ENCODE measurements at places on chromosomes 11 and 22.

DNA sequence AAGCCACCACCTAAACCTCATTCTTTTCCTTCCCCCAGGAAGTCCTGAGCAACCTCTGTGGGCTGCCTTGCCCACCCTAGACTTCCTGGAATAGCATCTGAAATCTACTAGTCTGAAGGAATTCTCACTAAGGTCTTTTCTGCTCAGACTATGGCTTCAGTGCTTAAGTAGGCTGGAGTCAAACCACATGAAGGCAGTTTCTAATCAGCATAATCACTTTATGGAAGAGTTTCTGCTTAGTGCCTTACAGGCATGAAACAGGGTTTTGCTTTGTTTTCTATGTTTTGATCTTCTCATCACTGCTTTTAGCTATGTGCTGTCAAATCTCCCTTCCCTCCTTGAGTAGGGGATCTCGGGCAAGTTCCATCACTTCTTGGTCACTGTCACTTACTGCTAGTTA, 117.7 kb downstream of the WT1 start:
- DNase-seq = no peak

DNA sequence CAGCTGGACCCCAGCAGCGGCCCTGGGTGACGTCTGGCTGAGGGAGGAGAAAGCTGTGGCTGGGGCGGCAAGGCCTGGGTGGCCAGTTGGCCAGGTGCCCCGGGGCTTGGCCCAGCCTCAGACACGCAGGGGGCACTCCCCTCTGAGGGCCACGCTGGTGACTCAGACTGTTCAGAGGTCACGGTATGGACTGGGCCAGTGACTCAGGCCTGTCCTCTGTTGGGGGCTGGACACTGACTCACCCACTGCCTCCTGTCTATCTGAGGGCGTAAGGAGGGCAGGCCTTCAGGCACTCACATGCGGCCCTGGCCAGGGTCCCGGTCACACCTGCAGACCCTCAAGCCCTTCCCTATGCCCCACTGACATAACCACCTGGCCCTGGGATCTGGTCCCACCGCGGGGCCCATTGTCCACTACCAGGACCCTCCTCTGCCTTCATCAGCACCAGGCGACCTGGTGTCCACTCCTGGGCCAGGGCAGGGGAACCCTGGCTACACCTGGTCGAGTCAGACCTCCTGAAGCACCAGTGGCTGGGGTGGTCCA, 3.7 kb upstream of the MUC5AC start:
- peak; percentile 75 for DNase-seq

- no peak for DNase-seq
Observed at GRCh38 chr11:119529936-119530335, 107.0 kb upstream of the THY1 start.

DNA sequence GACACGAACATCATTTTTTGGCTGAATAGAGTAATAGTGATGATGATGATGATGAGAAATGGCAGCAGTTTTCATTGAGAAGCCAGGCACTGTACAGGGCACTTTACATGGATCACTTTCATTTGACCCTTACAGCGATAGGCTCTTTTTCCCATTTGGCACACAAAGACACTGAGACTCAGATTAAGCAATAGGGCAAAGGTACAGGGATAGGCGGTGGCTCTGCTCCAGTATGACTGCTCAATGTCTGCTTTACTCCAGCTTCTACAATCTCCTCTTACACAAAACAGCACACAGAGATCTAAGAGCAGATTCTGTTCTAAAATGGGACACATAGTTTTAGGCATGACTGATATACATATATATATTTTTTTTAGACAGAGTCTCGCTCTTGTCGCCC, 40.6 kb downstream of the MPPED2 start:
- DNase-seq = no peak

DNA sequence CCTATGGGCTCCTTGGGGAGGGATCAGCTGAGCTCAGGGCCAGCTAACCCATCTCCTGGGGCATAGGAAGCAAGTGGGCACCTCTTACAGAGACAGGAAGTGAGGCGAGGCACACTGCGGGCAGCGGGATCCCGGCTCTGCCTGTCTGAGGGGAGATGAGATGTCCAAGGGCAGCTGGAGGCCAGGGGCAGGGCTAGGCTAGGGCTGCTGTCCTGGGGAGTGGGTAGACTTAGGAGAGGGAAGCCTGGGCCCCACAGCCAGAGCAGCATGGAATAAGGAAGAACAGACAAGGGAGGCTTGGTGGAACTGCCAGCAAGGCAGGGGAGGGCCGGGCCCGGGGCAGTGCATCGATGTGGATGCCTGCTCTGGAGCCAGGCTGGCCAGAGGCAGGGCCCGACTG, 76.3 kb downstream of the MORC2 start:
- DNase-seq = no peak

GRCh38 chr11:133127741-133128140, 404.6 kb downstream of the OPCML start:
- no peak for DNase-seq

DNA sequence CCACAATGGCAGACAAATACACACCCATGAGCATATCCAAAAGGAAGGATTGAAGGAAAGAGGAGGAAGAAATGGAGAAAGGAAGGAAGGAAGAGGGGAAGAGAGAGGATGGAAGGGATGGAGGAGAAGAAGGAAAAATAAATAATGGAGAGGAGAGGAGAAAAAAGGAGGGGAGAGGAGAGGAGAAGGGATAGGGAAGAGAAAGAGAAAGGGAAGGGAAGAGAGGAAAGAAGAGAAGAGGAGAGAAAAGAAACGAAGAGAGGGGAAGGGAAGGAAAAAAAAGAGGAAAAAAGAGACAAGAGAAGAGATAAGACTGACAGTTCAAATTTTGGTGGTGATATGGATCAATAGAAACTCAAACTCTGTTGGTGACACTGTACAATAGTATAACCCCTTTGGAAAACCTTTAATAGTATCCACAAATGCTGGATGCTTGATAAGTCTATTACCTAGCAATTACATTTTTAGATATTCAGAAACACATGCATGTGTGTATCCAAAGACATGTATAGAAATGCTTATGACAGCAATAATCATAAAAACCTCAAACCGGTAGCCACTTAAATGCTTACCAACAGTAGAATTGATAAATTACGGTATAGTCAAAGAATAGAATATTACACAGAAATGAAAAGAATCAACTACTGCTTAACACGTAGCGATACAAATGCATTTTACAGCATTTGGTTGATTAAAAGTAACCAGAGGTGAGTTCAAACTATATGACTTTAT, 1.2 kb upstream of the HBD start:
- no peak for DNase-seq

GRCh38 chr22:39622881-39623367, 52.4 kb downstream of the CACNA1I start:
- DNase-seq = peak; percentile 20

- DNase-seq = no peak
Observed at GRCh38 chr11:2248762-2249161, 21.6 kb downstream of the ASCL2 start.

DNA sequence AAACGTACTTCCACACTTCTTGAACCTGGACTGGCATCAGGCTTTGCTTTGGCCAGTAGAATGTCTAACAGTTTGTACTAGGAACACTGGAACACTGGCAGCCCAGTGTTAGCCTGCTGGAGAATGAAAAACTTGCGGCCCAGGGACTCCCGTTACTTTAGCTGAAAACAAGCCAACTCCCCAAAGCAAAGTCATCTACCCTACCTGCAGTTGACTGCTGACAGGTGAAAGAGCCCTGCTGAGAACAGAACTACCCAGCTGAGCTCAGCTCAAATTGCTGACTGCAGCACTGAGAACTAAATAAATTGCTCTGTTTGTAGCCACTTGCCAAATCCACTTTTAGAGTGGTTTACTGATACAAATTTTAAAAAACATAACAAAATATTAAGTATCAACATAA, 342.5 kb downstream of the LRRC4C start:
- DNase-seq = no peak

DNA sequence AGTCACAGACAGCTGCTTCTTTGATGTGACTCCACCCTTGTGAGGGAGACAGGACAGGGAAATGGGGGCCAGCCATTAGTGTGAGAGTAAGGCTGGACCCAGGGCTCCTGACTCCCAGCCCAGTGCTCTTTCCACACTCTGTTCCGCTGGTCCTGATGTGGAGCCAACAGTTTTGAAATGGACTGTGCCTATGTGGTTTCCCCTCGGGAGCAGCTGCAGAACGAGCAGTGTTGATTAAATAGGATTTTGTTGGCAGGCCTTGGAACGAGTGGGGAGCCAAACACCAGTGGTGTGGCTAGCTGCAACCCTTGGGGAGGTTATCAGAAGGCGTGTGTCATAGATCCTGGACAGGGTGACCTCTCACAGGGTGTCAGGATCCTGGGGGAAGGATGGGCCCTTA, 66.5 kb upstream of the AMPD3 start:
- no peak for DNase-seq

- no peak for DNase-seq
Observed at GRCh38 chr11:132421555-132421954, 1051.1 kb downstream of the NTM start.

DNA sequence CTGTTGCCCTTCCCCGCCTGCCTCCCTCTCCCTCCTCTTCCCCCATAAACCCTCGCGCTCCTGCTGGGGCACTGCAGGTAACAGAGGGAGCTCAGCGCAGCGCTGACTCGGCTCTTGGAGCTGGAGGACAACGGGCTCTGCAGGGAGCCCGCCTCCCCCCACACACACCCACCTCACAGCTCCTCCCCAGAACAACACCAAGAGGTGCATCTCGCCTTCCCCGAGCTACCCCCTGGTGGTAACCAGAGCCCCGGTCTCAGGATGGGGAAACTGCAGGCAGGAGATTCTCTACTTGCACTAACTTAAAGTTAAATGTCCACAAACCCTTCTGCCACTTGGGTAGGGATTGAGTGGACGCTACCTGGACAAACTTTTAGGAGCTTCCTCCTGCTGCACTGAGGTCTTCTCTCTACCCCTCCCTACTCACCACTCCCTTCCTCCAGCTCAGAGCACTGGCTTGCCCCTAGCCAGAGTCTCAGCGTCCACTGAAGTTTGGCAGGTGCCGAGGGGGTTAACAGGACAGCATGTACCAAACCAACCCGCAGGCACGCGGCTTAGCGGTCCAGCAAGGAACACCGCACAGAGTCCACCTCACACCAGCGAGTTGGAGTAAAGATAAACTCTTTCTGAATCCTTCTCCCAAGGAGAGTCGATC, 4.0 kb upstream of the SCN4B start:
- no peak for DNase-seq

DNA sequence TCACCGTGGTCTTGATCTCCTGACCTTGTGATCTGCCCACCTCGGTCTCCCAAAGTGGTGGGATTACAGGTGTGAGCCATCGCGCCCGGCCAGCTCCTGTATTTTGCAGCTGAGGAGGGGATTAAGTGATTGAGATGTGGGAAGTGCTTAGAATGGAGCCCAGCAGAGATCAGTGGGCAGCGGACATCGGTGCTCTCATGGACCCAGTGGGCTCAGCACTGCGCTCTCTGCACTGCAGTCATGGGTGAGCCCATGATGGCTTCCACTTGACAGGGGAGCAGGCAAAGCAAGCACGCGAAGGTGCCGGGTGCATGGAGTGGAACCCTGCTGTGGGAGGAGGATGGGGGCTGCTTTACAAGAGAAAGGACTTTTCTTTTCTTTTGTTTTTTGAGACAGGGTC, 9.1 kb upstream of the CCDC88B start:
- DNase-seq = no peak

GRCh38 chr11:94800414-94800813, 32.3 kb downstream of the AMOTL1 start:
- DNase-seq = no peak

GRCh38 chr11:77107950-77108349, 5.3 kb downstream of the OMP start:
- DNase-seq = peak; percentile 53

- peak; percentile 96 for DNase-seq
Observed at GRCh38 chr11:10540915-10541560, at the start of gene RNF141. Gene RNF141 (minus strand): TSS chr11:10541187. CDS start chr11:10534158, 7,029 bp downstream.

DNA sequence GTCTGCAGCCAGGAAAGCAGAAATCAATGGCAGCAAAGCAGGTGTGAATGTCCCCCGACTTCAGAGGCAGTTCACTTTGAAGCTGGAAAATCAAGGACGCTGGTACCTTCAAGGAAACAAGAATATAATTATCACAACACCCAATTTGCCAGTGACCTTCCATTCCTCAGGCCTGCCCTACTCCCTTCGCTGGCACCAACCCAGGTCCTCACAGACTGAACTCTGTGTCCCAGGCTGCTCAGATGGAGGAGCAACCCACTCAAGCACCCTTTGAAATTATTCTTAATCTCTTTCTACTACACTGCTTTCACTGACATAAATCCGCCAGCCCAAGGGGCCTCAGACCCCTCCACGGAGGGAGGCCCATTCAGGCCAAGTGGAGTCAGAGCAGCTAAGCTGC, 64.7 kb upstream of the WT1 start:
- no peak for DNase-seq

- no peak for DNase-seq
Observed at GRCh38 chr11:69746752-69747742, 28.1 kb downstream of the FGF4 start.

- DNase-seq = no peak
Observed at GRCh38 chr22:47645450-47645914, 883.0 kb downstream of the TBC1D22A start.

GRCh38 chr11:93747122-93747521, 5.7 kb downstream of the C11orf54 start:
- no peak for DNase-seq

DNA sequence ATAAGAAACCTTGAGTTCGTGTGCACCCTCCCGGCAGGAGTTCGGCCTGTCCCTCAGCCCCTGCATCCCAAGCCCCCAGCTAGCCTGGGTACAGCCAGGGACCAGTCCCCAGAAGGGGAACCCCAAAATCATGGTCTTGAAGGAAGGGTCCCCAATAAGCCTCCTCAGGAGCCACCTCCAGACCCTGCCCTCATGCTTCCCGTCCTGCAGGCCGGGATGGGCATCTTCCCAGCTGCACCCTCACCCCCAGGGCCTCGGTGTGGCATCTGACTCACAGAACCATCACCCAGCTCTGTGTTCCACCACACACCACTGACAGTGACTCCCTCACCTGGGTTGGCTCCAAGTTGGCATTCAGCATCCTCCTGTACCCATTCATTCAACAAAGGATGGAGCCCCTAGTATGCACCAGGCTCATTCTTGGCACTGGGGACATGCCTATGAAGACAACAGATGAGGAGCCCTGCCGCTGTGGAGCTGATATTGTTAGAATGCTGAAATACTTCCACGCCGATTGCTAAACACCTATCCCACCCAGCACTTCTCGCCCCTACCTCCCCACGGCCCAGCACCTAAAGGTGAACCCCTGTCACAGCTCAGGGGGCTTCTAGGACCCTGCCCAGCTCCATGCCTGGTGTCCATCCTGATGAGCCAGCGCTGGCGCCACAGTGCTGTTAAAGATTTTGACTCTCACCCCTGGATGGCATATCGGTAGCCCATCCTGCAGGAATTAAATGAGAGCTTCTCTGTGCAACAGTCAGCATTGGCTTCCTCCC, 77.8 kb downstream of the BUD13 start:
- DNase-seq = no peak

GRCh38 chr11:130671801-130672700, 223.6 kb downstream of the ADAMTS15 start:
- no peak for DNase-seq

DNA sequence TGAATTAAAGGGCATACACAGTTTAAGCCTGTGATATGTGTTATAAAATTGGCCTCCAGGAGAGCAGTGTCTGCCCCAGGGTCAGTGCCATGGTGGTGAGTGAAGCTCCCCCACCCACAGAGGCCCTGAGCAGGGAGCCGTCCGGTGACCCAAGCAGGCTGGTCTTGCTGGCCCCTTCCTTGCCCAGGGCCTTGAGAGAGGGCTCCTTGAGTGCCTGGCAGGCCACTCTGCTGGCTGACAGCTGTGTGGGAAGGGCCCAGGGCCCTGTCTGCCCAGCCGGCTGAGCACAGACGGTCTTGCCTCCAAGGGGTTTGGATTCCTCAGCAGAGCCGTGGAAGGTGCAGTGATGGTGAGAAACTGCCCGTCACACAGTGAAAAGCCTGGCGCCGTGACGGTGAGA, 25.9 kb downstream of the PTDSS2 start:
- no peak for DNase-seq
